HT1080 (cell line): ENCODE measurements at places on chromosomes 2 and 18. TPM values are rescaled to one million over a fixed set of nuclear protein-coding genes. Genes with fewer than 3 reads are reported as not detected.

The STK17B gene
- total RNA-seq = 21.5 and 22.1 TPM in 2 replicates

The RGPD4 gene
- not detected in 2 replicates for total RNA-seq

The RIT2 gene
- not detected in 2 replicates for total RNA-seq

The DSEL gene
- total RNA-seq = 4.6 and 4.9 TPM in 2 replicates

The RESP18 gene
- not detected in 2 replicates for total RNA-seq

The FAM161A gene
- 1.4 and 3.1 TPM in 2 replicates for total RNA-seq

The AQP12B gene
- total RNA-seq = not detected in 2 replicates

The ACVR1C gene
- total RNA-seq = 0.05 and 0.10 TPM in 2 replicates

The FLACC1 gene
- total RNA-seq = 0.53 and 1.9 TPM in 2 replicates

The POU3F3 gene
- total RNA-seq = not detected in 2 replicates

The COL4A3 gene
- not detected in 2 replicates for total RNA-seq

The STON1 gene
- 0.07 and 0.79 TPM in 2 replicates for total RNA-seq
